Fibroblast of skin of abdomen (primary cell): ENCODE measurements at places on chromosomes 6 and 20.

- no peak for DNase-seq
Observed at GRCh38 chr20:35252037-35252461, 25.6 kb downstream of the MMP24 start.

- no peak for DNase-seq
Observed at GRCh38 chr6:139047677-139048076, 19.1 kb downstream of the ABRACL start.

DNA sequence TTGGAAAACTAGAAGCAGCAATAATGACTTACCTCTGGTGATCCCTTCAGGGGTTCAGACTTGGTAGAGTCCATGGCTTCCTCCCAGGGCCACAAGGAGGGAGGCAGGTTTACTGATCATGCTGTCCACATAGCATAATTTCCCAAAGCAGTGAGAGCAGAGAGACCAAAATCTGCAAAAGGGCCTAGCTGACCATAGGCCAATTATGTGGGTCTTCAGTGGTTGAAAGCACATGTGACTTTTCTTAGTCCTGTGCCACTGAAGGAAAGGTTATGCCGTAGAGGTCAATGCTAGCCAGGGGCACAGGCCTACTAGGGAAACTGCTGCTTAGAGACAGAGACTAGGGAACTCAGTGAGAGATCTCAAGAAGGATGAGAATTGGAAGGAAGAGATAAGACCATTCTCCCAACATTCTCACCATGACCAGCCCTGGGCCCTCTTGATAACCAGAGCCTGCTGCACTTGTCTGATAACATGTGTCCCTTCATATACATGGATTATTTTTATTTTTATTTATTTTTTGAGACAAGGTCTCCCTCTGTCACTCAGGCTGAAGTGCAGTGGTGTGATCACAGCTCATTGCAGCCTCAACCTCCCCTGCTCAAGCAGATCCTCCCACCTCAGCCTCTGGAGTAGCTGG lies 2.0 kb upstream of the GTPBP2 start:
- DNase-seq, result no peak

DNA sequence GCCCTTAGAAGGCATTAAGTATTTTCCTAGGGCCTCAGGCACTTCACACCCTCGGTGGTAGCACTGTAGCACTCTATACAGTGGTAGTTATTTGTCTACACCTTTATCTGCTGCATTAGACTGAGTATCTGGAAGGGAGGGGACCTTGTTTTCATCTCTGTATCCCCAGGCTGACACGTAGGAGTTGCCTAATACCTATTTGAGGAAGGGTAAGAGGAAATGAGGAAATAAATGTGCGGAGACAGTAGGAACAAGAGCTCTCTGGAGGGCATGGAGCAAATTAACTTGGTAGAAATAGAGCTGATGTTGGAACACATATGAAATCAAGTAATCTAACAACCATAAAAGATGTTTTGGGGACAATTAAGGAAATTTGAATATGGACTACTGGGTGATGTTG lies 3.9 kb downstream of the CNPY3 start:
- DNase-seq, result no peak

DNA sequence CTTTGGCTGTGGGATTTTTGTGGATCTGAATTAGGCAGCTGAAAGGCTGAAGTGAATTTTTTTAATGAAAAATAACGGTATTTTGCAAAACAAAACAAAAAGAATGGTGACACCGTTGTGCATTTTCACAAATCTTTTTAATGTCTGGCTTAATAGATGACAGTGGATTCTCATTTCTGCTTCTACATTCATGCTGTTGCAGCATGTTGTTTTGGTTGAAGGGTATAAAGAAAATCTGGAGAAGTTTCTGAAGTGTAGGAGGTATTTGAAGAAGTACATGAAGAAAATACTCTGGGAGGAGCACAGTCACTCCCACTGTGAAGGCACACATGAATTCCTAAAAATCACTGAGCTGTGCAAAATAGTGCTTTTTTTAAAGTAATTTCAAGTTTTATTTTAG lies 3.1 kb upstream of the MAP3K5 start:
- DNase-seq, result no peak
